ENCODE measurements at places on chromosomes 3 and 15.

- no peak for DNase-seq
Observed at GRCh38 chr3:183924956-183925355, 40.3 kb upstream of the PARL start.

DNA sequence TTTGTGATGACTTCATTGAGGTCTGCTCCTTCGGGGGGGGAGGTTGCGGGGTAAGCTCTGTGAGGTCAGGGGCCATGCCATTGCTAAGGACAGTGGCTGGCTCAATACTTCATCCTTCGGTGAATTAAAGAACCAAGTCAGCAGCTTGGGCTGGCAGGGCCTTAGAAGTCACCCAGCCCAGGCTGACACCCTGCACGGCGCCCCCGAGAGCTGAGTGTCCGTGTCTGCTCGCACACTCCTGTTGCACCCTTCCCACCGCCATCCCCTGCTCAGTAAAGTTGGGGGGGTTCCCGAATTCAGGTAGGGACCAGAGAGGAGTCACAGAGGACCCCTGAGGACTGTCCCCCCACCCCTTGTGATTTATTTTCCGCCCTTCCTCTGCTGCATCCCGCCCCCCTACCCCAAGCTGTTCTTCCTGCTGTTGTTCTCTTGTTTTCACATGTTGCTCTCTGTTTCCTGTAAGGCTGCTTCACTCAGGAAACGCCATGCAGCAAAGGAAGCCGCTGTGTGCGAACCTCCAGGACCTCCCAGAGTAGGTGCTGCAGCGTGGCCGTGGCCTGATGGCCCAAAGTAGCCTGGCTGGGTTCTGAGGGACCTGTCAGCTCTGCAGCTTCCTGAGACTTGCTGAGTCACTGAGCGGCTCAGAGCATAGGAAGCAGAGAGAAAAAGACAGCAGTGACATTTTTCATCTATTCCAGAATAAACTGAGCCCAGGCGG is 14.4 kb downstream of the EFCC1 start:
- no peak for DNase-seq

DNA sequence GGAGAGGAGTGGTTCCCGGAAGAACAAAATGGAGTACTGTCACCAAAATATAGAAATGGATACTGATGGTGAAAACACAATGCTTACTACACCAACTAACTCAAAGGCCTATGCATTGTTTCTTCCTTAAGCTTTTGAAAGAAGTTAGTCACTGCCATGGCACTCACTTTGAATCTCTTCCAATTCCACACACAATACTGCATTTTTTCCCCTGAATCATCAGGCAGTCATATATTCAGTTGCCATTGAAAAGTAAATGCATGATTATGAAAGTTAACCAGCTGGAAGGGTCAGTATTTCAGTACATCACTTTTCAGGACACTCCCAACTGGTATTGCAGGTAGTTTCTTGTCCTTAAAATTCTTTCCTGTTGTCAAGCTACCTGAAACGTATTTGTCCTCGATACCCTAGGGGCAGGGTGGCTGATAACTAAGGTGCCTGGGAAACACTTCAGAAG is 9.0 kb upstream of the LRRFIP2 start:
- DNase-seq, result no peak

- DNase-seq, result no peak
Observed at GRCh38 chr3:3744826-3745225, 54.4 kb upstream of the LRRN1 start.

DNA sequence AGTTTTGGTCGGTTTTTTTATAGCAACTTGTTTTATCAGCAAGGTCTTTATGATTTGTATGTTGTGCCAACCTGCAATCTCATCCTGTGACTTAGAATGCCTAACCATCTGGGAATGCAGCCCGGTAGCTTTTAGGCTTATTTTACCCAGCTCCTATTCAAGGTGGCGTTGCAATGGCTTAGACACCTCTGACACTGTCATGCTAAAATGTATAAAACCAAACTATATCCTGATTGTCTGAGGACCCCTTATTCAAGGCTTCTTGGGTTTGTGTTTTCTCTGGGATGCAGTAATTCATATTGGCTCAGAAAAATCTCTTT is 209.0 kb upstream of the ALCAM start:
- no peak for DNase-seq

GRCh38 chr15:52466716-52467115 is 62.0 kb downstream of the MYO5A start:
- DNase-seq, result no peak

DNA sequence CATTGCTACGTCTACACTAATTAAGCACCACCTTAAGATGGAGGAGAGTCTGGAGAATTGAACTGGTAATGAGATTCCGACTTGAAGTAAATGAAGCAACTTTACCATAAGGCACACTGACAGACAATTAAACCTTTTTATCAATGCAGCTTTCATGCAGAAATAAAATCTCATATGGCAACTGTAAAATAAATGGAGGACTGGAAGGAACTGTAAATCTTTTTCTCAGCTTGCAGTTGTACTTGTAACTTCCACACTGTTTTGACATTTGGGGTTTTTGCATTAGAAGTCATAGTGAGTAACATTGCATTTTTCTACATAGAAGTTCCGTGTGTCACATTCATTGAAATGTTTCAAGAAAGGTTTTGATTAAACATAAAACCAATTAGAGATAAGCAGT is 705.3 kb downstream of the NLGN1 start:
- no peak for DNase-seq

DNA sequence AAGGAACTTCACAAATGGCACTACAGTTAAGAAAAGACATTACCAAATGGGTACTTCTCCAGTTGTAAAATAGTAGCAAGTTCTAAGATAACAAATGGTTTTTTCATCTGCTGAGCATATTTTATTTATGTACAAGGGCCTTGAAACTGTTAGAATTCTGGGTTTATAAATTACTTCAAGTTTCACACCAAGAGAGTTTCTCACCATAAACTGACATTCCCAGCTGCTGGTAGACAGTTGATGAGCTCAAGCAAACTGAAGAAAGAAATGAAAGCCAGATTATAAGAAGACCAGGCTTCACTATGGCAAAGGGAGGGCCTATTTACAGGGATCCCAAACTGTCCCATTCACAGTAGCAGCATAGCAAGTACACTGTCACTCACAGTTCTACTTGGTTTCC is 99.8 kb downstream of the DHX30 start:
- DNase-seq, result no peak

GRCh38 chr3:184781801-184782200 is 30.2 kb upstream of the VPS8 start:
- DNase-seq, result no peak

GRCh38 chr15:77607111-77607893 is 25.4 kb downstream of the LINGO1 start:
- no peak for DNase-seq

DNA sequence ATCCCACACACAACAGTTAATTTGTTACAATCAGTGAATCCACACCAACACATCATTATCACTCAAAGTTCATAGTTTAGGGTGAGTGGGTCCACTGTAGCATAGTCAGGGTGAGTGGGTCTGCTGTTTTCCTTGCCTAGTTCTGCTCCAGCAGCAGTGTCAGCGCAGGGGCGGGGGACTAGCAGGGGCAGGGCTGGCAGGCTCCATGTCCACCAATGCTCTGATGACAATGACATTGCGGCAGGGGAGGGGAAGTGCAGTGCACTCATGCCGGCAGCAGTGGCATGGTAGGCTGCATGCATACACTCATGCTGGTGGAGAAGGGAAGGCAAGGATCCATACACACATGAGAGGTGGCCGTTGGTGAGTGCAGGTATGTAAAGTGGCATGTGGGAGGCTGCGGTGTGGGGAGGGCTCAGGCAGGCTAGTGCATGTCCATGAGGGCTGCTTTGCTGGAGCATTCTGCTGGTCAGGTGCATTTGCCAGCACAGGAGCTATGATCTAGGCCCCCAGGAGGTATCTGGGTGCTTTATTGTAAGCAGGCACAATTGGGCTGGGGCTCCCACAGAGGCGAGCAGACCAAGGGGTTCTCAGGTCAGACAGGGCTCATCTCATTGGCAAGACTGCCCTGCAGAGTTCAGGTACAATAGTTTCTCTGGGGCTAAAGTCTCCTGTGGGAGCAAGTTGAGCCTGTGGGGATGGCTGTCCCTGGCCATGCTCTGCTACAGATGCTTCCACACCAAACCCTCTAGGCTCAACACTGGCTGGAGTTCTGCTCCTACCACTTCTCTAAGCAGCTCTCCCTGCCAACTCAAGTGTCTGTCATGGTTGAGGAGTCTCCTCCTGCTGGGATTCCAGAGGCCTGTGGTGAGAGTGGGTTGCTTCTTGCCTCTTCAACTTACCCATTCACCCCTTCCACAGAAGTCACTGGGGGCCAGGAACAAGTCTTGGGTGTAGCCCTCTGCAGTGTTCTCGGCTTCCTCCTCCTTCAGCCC is 81.3 kb downstream of the KCNAB1 start:
- no peak for DNase-seq

DNA sequence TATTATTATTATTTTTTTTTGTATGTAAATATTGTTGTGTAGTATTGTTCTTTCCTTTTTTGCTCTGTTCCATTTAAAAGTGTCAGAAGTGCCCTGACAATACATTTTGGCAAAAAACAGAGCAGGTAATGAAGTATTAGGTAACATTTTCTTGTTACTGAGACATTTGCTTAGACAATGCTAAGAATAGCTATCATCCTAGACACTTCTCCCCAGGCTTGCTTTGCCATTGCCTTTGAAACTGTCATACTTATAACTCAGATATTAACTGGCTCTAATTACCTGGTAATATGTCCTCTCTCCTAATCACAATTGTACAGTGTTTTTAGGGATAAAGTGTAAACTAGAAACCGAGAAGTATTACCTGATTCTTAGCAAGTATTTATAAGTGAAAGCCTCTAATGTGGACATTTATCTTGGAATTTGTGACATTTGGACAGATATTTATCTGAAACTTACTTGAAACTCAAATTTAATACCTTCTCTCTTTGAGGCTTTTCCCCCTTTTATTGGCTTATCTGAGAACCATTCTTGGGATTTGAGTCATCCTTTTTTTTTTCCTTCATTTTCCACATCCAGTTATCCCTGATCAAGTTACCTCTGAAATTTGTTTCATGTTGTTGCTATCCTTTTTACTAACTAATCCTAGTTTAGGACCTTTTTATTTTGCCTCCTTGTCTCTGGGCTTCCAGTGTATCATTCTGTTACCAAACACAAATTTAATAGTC is 13.1 kb downstream of the ARIH1 start:
- no peak for DNase-seq

DNA sequence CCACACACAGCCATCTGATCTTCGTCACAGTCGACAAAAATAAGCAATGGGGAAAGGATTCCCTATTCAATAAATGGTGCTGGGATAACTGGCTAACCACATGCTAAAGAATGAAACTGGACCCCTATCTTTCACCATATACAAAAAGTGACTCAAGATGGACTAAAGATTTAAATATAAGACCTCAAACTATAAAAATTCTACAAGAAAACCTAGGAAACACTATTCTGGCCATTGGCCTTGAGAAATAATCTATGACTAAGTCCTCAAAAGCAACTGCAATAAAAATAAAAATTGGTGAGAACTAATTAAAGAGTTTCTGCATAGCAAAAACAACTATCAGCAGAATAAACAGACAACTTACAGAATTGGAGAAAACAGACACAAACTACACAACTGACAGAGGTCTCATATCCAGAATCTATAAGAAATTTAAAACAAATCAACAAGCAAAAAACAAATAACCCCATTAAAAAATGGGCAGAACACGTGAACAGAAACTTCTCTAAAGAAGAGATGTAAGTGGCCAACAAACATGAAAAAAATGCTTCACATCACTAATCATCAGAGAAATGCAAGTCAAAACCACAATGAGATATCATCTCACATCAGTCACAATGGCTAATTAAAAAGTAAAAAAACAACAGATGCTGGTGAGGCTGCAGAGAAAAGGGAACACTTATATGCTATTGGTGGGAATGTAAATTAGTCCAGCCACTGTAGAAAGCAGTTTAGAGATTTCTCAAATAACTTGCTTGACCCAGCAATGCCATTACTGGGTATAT is 104.0 kb downstream of the NR1I2 start:
- no peak for DNase-seq

- no peak for DNase-seq
Observed at GRCh38 chr3:196914866-196915265, 27.5 kb downstream of the NCBP2 start.

- DNase-seq, result no peak
Observed at GRCh38 chr15:74336061-74337005, 31.1 kb downstream of the CYP11A1 start.

DNA sequence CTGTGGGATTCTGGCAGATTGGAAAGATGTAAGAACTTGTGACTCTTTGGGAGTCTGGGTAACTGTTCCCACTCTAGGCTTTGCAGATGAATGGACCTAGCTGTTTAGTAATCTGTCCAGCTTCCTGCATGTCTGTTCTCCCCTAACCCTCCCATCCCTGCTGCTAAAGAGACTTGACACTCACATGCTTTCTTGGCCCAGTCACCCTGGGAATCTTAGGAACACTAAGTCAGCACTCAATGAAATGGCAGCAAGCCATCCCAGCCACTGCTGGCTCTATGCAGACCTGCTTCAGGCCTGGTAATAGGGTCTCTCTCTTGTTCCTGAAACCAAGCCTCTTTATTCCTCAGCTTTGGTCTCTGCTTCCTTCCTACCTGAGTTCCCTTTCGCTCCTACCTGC is 63.7 kb upstream of the THSD4 start:
- DNase-seq, result no peak

DNA sequence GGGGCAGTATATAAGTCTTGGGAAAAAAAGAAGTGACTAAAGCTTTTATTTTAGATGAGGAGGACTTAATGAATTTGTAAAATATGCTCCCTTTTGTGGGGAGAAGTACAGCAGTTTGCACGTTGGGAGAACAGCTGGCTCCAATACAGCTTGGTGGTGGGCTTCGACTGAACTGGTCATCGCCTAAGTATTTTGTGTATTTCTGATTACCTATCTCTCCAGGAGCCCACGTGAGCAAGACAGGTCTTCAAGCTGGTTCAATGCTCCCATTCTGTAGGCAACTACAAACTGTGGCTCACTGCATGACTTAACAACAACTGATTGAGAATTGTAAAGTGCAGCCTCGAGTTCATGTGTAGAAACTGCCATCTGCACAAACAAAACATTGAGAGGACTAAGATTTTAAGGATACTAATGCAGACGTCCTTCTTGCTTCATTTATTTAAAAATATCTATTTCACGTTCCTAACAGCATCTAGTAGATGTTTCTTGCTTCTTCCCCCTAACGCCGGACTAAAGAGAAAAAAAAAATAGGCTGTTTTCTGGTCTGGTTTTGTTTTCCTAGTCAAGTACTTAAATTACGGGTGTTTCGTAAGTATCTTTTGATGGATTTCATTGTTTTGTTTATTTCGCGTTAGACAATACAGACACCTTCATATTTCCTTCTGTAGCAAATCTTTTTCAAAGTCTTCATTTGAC is 1.4 kb upstream of the GREM1 start:
- DNase-seq, result no peak

GRCh38 chr15:67190813-67191212 is 63.6 kb downstream of the AAGAB start:
- no peak for DNase-seq

- DNase-seq, result no peak
Observed at GRCh38 chr3:61626484-61626883, 65.1 kb downstream of the PTPRG start.

DNA sequence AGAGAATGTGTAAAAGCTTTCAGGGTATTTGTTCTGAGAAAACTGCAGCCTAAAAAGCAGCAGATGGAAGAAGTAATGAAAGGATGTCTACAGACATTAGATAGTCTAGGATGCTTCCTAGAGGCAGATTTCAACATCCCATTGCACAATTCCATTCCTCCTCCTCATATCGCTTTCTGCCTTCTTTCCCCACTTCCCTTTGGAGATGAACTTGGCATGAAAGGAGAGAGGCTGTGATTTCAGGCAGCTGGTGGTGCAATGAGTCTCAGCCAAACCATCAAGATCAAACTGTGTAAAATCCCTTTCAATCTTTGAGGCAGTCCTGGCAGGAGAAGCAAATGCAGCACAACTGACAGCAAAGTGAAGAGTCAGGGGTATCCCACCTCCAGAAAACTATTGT is 438.7 kb upstream of the KCNMB2 start:
- no peak for DNase-seq

Measured in left lobe of liver (tissue), 2 donors.